NCI-H1105 (cell line): ENCODE measurements at places on chromosomes 5 and 9.

GRCh38 chr5:120365656-120366446 is 98.2 kb upstream of the PRR16 start:
- DNase-seq = no peak

- no peak for DNase-seq
Observed at GRCh38 chr5:150068071-150068470, 18.3 kb downstream of the CSF1R start.

- no peak for DNase-seq
Observed at GRCh38 chr5:143613329-143613728, 198.6 kb upstream of the HMHB1 start.

- no peak for DNase-seq
Observed at GRCh38 chr9:122661416-122661815, at the start of gene OR1L1. Gene OR1L1, plus strand, starts transcription at chr9:122661716. Its CDS starts 0 bp downstream, at chr9:122661716.

- DNase-seq = peak; percentile 5
Observed at GRCh38 chr5:151126199-151126645, 31.4 kb downstream of the ANXA6 start.
